ENCODE measurements at places on chromosomes 2 and 18.

DNA sequence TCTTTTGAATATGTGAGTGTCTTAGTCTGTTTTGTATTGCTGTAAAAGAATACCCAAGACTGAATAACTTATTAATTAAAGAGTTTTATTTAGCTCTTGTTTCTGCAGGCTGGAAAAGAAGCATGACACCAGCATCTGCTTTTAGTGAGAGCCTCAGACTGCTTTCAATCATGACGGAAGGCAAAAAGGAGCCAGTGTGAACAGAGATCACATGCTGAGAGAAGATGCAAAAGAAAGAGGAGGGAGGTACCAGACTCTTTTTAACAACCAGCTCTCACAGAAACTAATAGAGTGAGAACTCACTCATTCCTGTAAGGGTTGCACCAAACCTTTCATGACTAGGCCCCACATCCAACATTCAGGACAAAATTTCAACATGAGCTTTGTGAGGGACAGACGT, 101.6 kb upstream of the HNMT start:
- DNase-seq = no peak

- DNase-seq = no peak
These were observed 100.2 kb downstream of the ANKRD44 start for GRCh38 chr2:197210430-197210829.

- no peak for DNase-seq
These were observed 101.2 kb downstream of the PXDN start for GRCh38 chr2:1642993-1643619.

GRCh38 chr2:211367711-211368110, 811.3 kb downstream of the CPS1 start:
- DNase-seq = no peak

DNA sequence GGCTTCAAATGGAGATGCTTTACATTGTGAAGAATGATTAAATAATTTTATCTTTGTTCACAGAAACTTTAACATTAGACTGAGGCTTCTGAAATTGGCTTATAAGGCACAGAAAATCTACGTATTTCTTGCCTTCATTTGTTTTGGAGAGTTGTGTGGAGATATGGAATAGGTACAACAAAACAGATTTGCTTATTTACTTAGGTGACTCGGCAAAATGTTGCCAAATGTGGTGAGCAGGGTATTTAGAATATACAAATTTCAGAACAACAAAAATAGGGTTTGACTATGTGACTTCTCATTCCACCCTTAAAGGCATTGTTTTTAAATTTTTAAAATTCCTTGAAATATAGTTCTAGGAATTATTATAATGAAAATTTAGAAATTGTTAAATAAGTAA, 134.2 kb downstream of the KCNJ3 start:
- DNase-seq = no peak

DNA sequence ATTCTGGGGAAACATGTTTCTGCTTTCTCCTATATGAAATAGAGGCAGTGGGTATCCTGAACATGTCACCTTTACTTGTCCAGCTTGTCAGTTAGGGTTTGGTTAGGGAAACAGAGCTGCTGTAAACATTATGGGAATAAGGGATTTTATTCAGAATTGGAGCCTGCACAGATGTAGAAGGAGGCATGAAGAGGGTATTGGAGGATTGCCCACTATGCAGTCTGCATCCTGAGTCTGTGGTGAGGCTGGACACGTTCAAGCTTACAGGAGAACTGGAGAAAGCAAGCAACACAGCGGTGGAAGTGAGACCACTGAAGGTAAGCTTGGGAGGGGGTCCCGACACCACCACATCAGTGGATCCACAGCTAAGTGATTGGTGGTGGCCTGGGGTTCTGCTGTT, 443.0 kb upstream of the TNP1 start:
- no peak for DNase-seq

DNA sequence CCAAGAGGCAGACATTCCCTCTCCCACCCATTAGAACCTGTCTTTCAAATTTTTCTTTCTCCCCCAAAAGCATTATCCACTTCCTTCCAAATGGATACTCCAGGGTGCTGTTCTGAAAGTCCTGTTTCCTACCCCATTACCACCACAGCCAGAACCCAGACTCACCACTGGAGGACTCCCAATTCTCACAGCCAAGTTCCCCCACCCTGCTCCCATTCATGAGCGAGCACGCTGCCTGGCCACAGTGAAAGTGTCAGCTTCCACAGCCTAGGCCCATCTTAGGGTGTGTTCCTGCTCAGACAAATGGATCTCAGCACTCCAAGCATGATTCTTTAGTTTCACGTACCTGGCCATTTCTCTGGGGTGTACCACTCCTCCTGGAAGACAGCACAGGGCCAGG, 3.8 kb upstream of the ANKRD53 start:
- DNase-seq = no peak

DNA sequence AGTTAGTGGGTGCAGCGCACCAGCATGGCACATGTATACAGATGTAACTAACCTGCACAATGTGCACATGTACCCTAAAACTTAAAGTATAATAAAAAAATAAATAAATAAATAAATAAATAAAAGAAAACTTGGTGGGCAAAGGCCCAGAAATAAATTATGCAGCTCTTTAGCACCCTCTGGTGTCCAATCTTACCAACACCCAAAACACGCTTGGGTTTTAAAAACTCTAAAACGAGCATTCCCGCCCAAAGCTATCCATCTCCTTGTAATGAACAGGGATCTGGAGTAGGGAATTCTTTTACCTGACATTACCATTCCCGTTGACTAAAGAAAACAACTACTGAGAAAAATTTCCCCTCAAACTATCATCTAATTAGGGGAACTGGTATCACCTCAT, 2005.9 kb upstream of the CELF4 start:
- DNase-seq = no peak

GRCh38 chr2:71906357-71906973, 241.2 kb downstream of the CYP26B1 start:
- DNase-seq = no peak

DNA sequence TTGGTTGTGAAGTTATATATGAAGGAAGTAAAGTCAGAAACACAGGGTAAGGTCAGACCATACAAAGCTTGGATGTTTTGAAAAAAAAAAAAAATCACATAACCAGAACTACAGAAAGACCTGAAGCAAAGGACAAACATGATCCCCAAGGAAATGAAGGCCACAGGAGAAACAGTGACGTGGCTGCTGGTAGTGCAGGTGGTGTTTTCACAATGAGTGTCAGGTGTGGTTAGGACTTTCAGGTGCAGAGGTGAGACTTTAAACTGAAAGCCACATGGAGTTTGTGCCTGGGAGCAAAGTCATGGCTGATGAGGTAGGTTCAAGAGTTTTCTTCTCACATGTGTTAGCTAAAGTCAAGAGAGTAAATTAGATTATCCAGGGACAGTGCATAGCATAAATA, 270.7 kb downstream of the PIEZO2 start:
- no peak for DNase-seq

GRCh38 chr2:191670076-191670475, 7.9 kb upstream of the NABP1 start:
- DNase-seq = no peak

DNA sequence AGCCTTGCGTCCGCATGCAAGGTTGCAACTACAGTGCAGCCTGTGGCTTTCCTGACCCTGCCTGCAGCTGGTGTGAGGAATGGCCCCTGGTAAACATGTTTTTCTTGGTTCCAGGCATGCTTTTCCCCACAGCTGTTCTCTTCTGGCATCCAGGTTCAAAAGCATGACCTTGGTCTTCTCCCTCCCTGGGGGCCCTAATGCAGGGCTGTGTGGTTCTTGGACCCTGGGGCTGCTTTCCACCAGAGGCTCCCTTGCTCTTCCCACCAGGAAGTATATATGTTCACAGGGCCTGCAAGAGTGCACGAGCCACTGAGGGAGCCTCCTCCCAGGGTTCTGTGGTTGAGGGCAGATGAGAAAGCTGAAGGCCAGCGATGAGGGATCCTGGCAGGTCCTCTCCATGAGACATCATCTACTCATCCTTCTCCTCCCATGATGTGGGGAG, 125.9 kb downstream of the BCL2L11 start:
- DNase-seq = no peak

Measured in activated CD8-positive, alpha-beta memory T cell treated with anti-CD3 and anti-CD28 coated beads for 1 hour (primary cell).